Activated B cell treated with CpG ODN at 0.5 μM for 24 hours (primary cell): ENCODE measurements at places on chromosomes 3 and 15. TPM values are rescaled to one million over a fixed set of nuclear protein-coding genes. Genes with fewer than 3 reads are reported as not detected.

DNA sequence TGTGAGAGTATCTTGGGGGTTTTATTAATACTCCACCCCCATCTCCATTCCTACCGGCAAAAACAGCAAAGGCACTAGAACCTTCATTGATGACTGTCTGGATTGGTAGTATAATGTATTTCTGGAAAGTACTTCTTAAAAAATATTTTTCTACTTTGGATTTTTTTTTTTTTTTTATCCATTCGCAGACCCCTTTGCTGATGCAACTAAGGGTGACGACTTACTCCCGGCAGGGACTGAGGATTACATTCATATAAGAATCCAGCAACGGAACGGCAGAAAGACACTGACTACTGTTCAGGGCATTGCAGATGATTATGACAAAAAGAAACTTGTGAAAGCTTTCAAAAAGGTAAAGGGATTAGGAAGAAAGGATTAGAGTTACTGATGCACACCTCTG, 1.2 kb downstream of the EIF1B start:
- no peak for DNase-seq

- no peak for DNase-seq
Observed at GRCh38 chr15:92306663-92307062, 87.0 kb upstream of the ST8SIA2 start.

The ZIC4 gene
- not detected in 2 replicates for total RNA-seq

GRCh38 chr3:41710646-41711388, 251.1 kb downstream of the ULK4 start:
- no peak for DNase-seq

DNA sequence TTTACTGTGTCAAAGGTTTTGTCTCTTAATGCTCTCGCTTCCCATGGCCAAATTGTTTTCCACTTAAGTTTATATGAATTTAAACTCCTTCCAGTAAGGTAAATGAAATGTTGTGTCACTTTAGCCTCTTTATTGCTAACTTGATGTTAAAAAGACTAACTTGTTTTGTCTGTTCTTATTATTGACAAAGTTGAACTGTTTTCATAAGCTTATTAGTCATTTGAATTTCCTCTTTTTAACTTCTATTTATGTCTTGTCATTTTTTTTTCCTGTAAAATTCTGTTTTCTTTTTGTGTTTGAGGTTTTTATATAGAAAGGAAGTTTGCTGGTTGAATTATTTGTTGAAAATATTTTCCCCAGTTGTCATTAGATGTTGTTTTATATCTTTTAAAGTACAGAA, 25.8 kb downstream of the FAM98B start:
- no peak for DNase-seq

The UACA gene
- total RNA-seq = 0.56 and 1.00 TPM in 2 replicates

The GOLGA8K gene
- 0.33 and 0.93 TPM in 2 replicates for total RNA-seq

The DAPK2 gene
- 4.2 and 4.3 TPM in 2 replicates for total RNA-seq
